ENCODE measurements at places on chromosomes 7 and 10.

DNA sequence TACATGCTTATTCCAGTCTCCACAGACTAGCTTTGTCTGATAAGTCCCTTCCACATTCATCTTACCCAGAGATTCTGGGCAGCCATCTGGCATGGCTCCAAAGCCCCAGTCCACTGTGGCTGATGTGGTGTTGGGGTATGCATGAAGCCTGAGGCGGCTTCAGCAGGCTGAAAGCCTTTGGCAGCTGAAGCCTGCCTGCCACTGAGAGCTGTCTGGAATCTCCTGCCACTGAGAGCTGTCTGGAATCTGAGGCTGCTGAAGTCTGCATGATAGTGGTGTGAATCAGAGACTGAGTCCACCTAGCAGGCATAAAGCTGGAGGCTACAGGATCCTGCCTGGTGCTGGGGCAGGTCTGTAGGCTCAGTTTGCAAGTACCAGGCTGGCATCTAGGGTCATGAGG lies 87.1 kb downstream of the DYNC1I1 start:
- peak; percentile 73 for DNase-seq

DNA sequence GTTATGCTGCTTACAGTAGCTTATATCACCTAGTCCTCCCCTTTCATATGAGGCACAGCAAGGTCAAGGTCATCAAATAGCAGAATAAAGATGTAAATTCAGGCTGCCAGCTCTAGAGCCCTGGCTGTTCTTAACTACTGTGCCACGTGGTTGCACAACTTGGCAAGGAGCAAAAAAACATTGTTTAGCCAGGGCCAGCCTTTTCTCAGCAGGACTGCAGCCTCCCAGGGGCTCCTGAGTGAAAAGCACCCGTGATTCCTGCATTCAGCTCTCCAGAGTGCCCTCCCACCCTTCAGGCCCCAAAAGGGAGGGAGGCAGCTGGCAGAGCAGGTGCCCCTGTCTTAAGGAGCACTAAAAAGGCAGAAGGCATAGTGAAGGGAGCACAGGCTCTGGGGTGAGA lies 31.8 kb upstream of the TM9SF3 start:
- DNase-seq, result no peak

DNA sequence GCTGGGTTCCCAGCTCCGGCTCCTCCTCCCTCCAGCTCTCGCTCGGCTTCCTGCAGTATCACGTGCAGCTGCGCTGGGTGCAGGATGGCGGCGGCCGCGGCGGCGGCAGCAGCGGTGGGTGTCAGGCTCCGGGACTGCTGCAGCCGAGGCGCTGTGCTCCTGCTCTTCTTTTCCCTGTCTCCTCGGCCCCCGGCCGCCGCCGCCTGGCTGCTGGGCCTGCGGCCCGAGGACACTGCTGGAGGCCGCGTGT lies at the start of gene CNNM1:
CNNM1 (plus strand) TSS at position 53 of the 250 bp plus-strand sequence; CDS start at position 85, 32 bp downstream.
- peak; percentile 38 for DNase-seq

- DNase-seq, result no peak
Observed at GRCh38 chr7:127594490-127594889, 954 bp downstream of the FSCN3 start.

DNA sequence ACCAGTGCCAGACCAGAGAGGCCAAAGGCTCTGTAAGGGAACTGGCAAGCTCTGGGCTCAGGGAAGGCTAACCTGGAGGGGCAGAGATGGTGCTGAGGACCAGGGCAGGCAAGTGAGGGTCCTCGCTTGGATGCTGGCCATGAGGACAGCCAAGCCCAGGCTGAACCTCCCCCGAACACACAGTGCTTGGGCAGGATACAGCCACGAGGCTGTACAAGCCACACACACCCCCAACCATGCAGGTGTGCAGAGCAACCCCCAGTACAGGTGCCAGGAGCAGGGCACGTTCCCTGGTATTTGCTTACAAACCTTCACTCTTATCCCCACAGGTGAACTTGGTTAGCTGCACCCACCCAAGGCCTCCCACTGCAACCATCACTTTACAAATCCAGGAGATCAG lies 185.7 kb downstream of the GRID1 start:
- no peak for DNase-seq

DNA sequence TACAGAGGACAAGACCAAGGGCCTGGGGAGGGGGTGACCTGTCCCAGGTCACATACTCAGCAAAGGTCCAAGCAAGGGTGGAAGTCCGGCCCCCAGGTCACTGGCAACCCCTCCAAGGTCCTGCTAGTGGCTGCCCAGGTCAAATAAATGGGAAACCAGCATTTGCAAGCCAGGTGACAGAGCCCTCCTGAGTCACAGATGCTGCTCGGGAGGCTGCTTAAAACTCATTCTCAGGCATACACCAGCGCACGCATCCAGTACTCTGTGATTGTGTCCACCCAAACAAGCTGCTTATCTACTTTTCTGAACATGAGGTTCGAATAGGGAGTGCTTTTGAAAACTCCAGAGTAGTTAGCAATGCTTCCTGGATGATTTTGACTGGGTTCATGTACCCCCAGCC lies 130.6 kb downstream of the TAX1BP1 start:
- no peak for DNase-seq

DNA sequence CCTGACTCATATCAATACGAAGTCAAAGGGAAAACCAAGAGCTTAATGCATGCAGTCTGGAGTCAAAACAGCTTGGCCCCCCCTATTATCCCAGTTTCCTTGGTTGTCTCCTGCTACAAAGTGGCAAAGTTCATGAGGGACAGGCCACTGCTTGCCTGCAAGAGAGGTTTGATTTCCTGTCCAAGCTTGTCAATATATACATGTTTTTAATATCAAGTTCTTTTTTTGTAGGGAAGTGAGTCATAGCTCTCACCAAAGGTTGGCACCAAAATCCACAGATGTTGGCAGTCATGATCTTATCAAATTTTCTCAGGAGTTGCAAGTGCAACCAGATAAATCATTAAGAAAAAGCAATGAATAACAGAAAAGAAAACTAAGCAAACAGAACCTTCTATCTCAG lies 176.8 kb downstream of the COBL start:
- DNase-seq, result no peak

GRCh38 chr10:83515001-83515400 lies 624.3 kb upstream of the GHITM start:
- DNase-seq, result no peak

DNA sequence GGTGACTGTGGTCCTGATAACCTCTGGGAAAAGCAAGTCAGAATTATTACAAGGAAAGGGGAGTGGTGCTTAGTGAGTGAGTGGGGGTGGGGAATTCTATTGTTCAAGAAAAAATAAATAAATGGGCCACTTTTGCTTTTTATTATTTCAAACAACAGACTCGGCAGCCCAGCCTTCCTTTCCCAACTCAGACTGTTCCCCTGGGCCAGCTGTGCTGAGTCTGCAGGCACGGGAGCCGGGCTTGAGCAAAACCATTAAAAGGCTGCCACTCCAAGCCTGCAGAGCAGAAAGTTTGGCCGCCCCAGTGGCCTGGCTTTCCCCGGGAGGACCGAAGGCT lies 90.0 kb downstream of the PLXNA4 start:
- no peak for DNase-seq

GRCh38 chr7:78052112-78052511 lies 253.5 kb downstream of the PHTF2 start:
- no peak for DNase-seq

GRCh38 chr7:25454562-25455041 lies 226.3 kb upstream of the NPVF start:
- peak; percentile 6 for DNase-seq

DNA sequence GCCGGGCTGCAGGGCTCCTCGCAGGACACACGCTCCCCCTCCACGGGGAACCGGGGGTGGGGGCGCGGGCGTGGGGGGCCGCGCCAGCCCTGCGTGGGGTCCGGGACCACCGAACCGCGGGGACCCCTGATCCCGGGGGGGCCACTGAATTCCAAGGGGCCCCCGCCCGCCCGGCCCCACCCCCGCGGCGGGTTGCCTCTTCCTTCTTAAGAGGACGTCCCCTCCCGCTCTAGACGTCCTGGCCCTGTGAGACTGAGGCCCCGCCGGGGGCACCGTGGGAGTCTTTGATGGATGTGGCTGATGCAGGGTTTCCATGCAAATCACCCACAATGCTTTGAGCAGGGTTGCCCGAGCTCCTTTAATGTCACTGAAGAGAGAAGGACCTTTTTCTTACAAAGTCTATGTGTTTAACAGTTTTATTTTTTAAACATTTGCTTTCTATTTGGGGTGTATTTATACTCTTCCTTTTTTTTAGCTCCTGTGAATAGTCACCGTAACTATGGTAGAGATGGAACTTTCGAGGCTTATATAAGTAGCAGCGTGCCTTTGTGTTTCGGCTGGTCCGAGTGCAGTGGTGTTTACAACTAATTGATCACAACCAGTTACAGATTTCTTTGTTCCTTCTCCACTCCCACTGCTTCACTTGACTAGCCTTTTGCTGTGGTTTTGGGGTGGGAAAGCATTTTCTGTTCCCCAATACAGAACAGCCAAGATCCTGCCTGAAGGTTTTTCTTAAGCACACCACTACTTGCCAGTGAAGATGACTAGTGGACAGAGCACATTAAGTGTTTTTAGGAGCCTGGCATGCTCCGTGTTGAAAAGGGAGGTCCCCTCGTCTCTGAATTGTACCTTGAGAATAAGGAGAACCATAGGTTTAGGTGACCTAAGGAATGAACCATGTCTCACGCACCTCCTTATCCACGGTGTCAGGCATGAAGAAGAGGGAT lies 44.8 kb downstream of the PDIA4 start:
- DNase-seq, result peak; percentile 86

DNA sequence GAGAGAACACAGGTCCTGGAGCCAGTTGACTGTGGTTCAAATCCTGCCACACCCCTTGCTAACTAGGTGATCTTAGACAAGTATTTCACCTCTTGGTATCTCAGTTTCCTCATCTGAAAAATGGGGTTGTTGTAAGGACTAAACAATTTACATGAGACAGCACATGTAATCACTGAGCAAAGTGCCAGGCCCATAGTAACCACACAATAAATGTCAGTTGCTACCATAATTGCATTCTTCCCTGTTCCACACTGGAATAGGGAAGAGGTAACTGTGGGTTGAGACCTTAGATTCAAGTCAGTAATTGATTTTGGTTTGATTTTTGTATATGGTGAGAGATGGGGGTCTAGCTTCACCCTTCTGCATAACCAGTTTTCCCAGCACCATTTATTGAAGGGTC lies 91.4 kb upstream of the PDLIM1 start:
- no peak for DNase-seq

- DNase-seq, result no peak
Observed at GRCh38 chr10:47456079-47456785, 27.7 kb downstream of the ANXA8 start.

- no peak for DNase-seq
Observed at GRCh38 chr10:97747573-97747972, 10.6 kb downstream of the ZFYVE27 start.

DNA sequence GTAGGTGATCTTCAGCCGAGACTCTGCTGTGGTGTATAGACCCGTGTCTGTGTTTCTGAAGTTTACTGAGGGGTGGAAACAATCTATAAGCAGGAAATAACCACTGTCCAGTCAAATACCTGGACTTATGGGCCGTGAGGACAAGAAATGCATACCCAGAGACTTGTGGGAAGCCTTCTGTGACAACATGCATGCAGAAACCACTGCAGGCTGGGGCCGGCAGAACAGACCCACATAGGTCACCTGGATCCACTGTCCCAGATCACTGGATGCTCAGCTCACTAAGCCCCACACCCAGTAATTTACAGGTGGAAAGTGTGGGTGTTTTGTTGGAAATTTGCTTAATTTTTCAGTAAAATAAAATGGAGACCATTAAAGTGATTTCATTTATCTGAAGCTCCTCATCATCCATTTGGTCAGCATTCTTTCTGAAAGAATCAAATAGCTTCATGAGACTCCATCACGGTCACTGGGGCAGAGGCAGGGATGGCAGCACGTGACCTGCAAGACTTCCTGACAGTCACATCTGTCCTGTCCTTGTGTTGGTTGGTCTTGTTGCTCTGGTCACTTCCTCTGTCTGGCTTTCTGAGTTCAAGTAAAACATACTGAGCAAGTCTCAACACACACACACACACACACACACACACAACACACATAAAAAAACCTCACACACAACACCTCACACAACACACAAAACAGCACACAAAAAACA lies 108.3 kb downstream of the TNS3 start:
- no peak for DNase-seq

GRCh38 chr10:4316161-4316810 lies 509.7 kb upstream of the AKR1E2 start:
- DNase-seq, result peak; percentile 60

DNA sequence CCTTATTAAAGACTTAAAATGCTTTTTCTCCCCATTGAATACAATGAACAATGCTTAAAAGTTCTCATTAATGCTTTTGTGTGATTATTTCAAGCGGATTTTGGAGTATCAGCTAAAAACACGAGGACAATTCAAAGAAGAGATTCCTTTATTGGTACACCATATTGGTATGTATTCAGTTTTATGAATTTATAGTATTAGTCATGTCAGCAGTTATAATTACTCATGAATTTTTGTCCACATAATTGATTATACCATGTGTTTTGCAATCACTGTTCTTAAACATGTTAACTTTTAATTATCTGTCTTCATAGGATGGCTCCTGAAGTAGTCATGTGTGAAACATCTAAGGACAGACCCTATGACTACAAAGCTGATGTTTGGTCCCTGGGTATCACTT lies 31.9 kb downstream of the SLK start:
- no peak for DNase-seq

- no peak for DNase-seq
Observed at GRCh38 chr7:139918480-139918879, 89.4 kb downstream of the TBXAS1 start.

DNA sequence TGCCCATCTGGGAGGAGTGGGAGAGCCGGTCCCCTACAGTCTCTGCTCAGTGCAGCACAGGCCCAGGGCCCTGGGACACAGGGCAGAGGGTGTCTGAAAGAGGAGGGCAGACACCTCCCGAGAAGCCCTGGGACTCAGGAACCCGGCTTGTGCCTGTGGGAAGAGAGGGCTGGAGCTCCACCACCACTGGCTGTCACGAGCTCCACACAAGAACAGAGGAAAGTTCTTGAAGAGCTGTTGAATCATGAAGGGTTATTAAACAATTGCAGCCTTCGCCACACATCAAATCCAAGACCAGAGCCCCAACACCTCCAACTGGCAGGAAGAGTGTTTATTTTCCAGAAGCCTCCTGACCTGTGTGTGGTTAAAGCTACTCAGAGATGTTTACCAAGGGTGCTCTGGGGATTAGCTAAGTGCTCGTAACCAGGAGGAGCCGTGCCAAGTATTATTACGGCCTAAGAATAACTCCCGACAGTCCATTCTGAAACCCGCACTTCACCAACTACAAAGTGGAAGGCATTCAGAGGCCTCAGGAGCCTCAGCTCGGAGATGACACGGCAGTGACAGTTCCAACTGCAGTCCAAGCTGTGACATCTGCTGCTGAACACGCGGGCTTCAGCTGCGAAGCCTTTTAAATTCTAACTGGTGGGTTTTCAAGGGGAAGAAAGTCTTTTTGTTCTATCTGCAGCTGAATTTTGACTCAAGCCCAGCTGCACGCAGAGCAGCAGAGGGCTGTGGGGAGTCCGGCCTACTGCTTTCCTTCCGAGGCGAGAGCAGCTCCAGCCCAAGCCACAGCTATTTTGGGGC lies 75.1 kb downstream of the MAD1L1 start:
- peak; percentile 87 for DNase-seq

- DNase-seq, result no peak
Observed at GRCh38 chr10:86359111-86359510, 7.5 kb downstream of the GRID1 start.

GRCh38 chr10:44937196-44938005 lies 22.2 kb upstream of the RASSF4 start:
- no peak for DNase-seq

Measured in fibroblast of skin of right biceps (primary cell).